ENCODE measurements at places on chromosomes 1 and 21. TPM values are rescaled to one million over a fixed set of nuclear protein-coding genes. Genes with fewer than 3 reads are reported as not detected.

The SPRR2E gene
- not detected for total RNA-seq

The DNALI1 gene
- 1.2 TPM for total RNA-seq

The ARHGAP29 gene
- 262 TPM for total RNA-seq

The GJA5 gene
- total RNA-seq = 0.32 TPM

The GBP1 gene
- 40.2 TPM for total RNA-seq

The GNG12 gene
- 245 TPM for total RNA-seq

The NCMAP gene
- not detected for total RNA-seq

The MSH4 gene
- under 0.01 TPM for total RNA-seq

The SERPINC1 gene
- total RNA-seq = not detected

The LCE3D gene
- total RNA-seq = not detected

The CERS2 gene
- total RNA-seq = 59.3 TPM

The DUSP23 gene
- 18.2 TPM for total RNA-seq

The OR2T35 gene
- total RNA-seq = not detected

The LRRN2 gene
- total RNA-seq = 0.19 TPM

The FAM76A gene
- total RNA-seq = 8.0 TPM

The OR2L5 gene
- total RNA-seq = not detected

The IL20 gene
- not detected for total RNA-seq

The KRTAP10-7 gene
- total RNA-seq = not detected

The NMNAT2 gene
- total RNA-seq = 0.32 TPM

The OLIG2 gene
- total RNA-seq = not detected

The SLAMF7 gene
- not detected for total RNA-seq

The TSPAN2 gene
- 8.1 TPM for total RNA-seq

The TMEM183A gene
- 90.2 TPM for total RNA-seq

The PEAR1 gene
- total RNA-seq = 11.0 TPM

All from bladder microvascular endothelial cell (primary cell).